ENCODE measurements at places on chromosomes 4 and X.

GRCh38 chr4:128061566-128062536 lies 739 bp downstream of the LARP1B start:
- peak; percentile 33 for DNase-seq

GRCh38 chr4:112775801-112776200 lies 138.9 kb downstream of the LARP7 start:
- no peak for DNase-seq

DNA sequence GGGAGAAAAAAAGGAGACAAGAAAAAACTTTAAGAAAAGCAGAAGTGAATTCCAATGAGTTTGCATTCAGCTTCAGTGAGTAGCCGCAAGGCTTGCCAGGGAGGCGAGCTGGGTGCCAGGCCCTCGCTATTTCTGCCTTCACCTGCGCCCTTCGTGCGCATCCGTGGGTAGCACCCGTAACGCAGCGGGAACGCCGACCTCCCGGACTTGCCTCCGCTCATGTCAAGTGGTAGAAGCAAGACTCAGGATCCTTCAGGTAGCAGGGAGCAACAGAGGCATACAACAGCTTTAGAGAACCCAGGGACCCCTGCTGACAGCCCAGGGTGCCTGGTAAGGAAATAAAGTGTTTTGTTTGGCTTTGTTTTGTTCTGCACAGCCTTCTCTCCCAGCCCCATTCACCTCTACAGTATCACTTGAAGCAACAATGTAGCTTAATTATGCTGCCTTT lies 140.0 kb upstream of the BCOR start:
- no peak for DNase-seq

DNA sequence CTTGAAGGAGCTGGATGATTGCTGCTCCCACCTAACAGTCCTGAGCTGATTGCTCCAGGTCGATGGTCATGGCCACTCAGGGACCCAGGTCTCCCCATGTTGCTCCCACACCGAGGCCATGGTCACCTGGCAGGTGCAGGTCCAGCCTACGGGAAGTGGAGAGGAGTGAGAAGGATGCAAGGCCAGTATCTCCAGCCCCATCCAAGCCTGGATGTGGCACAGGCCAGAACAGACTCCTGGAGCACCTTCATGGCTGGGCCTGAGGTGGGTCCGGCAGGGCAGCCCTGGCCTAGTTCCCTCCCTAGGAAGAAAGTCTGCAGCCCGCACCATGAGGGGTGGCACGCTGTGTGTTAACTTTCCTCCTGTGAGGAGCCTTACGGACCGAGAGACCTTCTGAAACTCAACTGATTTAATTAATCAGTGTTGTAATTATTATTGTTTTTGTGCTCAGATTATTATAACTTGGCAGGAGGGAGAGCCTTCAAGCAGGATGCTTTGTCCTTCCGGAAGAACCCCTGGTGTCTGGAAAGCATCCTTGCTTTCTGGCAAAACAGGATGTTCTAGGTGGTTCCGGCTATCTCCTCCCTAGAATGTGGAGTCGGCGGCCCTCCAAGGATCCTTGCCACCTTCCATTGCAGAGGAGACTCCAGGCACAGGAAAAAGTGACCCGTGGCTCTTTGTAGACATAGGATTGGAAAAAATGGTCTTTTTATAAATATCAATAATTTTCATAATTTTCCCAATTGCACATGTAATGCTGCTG lies 92.3 kb upstream of the ADRA2C start:
- DNase-seq: no peak

DNA sequence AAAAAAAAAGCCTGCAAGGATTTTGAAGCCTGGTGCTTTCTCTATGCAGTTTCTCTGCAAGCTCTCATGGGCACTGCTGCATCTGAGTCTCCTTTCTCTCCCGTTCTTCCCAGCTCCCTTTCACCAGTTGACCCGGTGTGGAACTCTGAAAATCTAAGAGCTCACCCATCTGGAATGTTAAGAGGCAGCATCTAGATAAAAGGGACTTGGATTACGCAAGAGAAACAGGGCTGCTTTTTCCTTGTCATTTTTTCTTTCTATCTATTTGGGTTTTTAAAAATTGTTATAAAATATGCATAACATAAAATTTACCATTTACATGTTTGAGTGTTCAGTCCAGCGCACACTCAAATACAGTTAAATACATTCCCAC lies 95.2 kb upstream of the RPS6KA3 start:
- DNase-seq: no peak

DNA sequence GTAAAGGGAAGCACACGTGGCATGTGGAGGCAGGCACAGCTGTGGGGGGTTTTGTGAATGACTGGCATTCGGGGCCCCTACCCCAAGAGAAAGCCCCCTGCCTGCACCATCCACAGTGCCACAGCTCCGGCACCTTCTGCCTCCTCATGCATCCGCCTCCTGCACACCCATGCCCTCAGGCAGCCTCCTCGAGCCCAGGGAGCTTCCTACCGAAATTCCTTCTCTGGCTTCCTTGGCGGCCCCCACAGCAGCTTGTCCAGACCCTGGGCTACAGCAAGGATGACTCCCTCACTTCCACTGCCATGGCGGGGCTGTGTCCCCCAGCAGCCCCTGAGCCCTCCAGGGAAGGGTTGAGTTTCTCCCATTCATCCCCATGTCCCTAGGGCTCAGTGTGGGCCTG lies 99.9 kb downstream of the WFS1 start:
- no peak for DNase-seq

DNA sequence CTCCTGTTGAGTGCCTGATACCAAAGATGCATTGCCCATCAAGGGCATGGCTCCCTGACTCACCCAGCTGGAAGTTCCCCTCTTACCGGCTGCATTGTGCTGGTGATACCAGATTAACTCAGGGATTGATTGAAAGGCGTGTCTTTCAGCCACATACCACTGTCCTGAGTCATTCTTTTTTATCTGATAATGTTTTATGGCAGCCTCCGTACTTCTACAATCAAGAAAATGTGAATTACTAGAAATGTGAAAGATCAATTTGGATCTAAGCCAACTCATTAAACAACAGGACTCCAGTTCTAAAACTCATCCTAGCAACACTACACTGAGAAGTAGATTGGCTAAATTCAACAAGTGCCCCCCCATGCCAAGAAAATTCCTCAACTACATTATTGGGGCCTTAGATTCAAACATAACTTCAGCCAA lies 40.0 kb downstream of the TXK start:
- peak; percentile 45 for DNase-seq

GRCh38 chrX:53155512-53156206 lies 61.7 kb downstream of the KANTR start:
- DNase-seq: no peak

DNA sequence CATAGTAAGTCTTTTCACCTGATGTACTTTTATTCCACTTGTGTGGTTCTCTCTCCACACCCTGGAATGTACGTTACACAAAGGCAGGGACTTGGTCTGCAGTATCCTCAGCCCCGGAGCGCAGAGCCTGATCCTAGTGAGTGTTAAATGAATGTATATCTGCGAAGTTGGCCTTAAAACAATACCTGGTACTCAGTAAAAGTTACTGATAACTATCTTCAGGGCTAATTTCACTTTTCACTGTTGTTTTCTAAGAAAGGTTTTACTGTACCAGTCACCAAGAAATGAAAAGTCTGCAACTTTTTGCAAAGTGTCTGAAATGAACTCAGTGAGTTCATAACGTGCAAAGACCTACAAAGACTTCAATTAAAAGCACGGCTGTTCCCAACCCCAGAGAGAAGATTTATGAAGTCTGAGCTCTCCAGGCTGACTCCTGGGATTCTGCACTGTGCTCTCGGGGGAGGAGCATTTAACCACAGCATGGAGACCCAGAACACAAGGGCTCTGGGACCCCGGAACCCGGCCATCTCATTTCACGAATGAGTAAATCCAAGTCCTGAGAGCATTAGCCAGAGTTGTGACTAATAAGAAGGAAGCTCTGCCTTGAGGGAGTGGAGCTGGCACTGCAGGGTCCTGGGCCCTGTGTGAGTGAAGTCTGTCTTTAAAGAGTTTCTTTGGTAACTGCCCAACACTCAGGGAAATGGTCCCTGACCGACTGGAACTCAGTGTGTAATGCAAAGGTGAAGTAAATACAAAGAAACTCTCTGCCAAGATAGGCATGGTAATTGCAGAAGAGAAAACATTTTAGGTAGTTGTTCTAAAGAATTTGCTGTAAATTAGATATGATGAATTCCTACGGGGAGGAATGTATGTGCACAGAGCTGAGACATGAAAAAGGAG lies 165.8 kb downstream of the NSUN7 start:
- no peak for DNase-seq

- DNase-seq: no peak
Measured at GRCh38 chr4:7757501-7758471, 181.9 kb downstream of the AFAP1 start.

- DNase-seq: no peak
Measured at GRCh38 chr4:140928880-140929279, 172.7 kb upstream of the TBC1D9 start.

GRCh38 chr4:85149676-85150075 lies 183.2 kb upstream of the WDFY3 start:
- no peak for DNase-seq
